ENCODE measurements at places on chromosomes 13 and 19.

GRCh38 chr13:29362849-29363604 lies 232.5 kb downstream of the SLC7A1 start:
- DNase-seq, result no peak

GRCh38 chr19:33290082-33290815 lies 12.1 kb downstream of the CEBPA start:
- no peak for DNase-seq

DNA sequence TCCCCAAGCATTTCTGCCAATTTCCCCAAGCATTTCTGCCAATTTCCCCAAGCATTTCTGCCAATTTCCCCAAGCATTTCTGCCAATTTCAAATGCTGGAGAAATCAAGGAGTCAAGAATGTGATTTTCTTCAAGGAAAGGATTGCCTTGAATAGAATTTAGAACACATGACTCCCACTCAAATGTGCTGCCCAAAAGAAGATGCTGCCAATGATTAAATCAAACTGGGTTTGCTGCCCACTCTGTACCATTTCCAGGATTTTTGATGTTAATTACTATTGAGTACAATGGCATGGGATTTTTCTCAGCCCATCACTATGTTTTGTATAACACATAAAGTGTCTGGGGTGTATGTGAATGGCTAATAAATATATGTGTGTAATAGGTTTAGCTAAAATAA lies 21.9 kb upstream of the ENOX1 start:
- DNase-seq, result no peak

- no peak for DNase-seq
These were observed 935 bp downstream of the LRP3 start for GRCh38 chr19:33194886-33195644.

DNA sequence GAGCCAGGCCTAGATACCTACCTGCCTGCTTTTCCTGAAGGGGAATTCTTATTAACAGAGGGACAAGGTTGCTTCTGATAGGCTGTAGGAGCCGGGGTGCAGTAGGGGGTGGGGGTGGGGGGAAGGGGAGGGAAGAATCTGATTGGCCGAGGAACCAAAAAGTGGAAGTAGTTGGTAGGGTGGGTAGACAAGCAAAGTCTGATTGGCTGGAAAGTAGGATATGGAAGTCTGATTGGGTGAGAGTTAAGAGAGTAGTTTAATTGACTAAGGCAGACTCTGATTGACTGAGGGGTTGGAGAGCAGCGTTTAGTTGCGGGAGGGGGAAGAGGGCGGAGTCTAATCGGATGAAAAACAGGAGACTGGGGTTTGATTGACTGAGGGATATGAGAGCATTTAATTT lies 9.4 kb upstream of the CYP4F22 start:
- no peak for DNase-seq

DNA sequence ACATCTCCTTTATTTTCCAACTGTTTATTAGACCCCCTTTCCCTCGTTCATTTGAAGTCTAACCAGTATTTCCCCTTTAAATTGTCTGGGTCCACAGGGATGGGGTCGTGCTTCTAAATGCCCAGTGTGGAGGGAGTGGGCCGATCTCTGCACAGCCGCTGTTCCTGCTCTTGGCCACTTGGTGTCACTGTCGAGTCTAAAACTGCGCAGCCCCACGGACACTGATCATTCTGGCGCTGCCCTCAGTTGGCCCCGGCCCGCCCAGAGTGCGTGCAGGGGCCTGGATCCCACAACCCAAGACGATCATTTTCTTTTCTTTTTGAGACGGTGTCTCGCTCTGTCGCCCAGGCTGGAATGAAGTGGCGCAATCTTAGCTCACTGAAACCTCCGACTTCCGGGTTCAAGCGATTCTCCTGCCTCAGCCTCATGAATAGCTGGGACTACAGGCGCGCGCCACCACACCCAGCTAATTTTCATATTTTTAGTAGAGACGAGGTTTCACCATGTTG lies 12.0 kb downstream of the WDR88 start:
- DNase-seq, result peak; percentile 42

DNA sequence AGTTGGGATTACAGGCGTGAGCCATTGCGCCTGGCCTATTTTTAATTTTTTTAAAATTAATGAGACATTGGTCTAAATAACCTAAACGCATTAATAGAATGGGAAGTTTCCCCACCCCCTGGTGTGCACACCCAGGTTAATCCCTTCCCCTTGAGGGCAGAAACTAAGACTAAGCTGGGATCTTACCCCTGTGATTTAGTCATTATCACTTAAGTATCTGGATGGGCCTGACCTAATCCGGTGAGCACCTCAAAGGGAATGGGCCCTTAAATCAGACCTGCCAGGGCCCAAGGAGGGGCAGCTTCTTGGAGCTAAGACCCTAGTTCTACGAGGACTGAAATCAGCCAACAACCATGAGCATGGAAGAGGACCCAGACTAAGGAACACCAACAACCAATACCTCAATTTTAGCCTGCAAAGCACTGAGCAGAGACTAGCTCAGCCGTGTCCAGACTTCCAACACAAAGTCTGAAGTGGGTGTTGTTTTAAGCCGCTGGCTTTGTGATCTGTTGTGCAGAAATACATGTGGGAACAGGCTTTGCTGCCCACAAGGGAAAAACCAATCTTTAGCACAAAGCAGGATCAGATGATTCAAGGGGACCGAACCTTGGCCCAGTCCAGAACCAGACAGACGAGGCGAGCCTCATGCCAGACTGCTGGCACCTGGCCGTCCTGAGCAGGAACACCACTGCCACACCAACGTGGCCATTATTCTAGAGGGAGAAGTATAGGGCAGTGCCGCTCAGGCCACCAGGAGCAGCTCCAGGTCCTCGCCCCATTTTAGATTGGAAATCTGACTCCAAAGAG lies 7.1 kb downstream of the UBE2S start:
- DNase-seq, result no peak

DNA sequence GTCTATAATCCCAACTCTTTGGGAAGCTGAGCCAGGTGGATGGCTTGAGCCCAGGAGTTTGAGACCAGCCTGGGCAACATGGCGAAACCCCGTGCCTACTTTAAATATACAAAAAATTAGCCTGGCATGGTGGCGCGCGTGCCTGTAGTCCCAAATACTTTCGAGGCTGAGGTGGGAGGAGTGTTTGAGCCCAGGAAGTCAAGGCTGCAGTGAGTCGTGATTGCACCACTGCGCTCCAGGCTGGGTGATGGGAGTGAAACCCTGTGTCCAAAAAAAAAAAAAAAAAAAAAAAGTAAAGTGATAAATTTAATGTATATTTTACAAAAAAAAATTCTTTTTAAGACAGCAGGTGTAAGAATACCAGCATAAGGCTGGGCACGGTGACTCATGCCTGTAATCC lies 17.6 kb downstream of the TMEM38A start:
- no peak for DNase-seq

DNA sequence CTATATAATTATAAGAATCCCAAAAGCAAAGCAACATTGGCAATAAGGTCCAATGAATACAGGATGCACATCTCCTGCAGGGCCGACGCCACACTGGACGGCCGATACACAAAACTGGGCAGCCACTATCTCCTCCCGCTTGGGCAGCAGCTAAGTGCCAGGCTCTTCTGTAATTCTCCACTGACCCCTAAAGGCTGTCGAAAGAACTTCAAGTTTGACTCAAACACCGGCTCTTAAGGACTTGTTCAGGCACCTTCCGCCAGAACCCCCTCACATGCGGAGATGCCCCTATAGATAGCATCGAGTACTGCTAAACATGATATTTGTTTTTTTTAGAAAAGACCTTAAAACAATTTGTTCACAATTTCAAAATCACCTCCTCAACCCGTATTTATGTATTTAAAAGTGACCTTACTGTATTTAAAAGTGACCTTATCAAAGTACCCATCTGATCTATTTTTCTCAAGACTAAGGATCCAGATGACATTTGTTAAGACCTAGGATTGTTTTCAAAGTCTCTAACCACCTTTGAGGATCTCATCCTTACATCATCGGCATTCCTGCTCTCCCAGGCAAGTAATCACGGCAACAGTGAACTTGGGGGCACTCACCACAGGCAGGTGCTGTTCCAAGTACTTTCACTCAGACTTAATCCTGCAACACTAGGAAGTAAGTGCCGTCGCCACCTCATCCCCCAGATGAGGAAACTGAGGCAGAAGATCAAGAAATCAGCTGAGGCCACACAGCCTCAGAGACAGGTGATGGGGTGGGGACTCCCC lies 77.8 kb downstream of the TUBGCP3 start:
- DNase-seq, result no peak

- DNase-seq, result no peak
These were observed 16.1 kb downstream of the NKPD1 start for GRCh38 chr19:45144431-45145269.

GRCh38 chr19:35856546-35857149 lies at the start of gene KIRREL2:
KIRREL2 (plus strand) TSS chr19:35856911; CDS start chr19:35857120, 209 bp downstream.
- DNase-seq, result no peak

DNA sequence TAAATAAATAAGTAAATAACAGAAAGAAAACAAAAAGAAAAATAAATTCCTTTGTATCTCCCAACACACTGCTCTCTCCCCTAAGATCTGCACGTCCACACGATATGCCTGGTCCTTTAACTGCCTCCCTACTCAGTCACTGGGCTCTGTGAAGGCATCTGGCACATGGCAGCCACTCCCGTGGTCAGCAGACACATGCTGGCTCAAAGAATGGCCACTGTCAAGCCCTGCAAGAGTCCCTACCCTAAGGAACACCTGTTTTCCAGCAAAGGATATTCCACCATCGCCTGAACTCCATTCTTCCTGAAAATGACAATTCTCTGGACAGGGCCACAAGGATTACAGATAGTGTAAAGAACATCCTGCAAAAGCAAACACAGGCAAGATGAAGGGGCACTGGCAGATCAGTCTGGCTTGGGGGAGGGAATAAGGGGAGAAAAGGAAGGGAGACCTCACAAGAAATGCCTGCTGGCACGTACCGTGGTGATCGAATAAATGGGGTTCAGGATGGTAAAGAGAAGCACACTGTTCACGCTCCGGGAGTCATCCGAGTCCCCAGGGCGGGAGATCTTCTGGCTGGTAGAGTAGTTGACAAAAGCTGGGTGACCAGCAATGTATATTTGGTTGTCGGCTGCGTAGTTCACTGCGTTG lies 4.3 kb downstream of the HNRNPL start:
- DNase-seq, result no peak

DNA sequence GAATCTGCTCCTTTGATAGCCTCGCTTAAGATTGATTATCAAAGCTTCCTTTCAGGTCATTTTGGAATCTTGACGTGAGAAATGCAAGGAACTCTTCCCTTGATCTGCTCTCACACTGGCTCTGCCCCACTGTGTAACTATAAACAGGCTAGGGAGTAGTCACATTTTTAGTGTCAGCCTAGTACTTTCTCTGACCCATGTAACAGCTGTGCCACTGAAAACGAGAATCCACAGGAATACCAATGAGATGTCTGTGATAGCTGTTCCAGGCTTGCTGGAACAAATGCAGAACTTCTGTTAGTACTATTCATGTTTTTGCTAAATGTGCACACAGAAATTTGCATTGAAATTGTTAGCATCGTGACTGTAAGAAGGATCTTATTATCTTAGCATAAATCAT lies 221.3 kb downstream of the MYO16 start:
- no peak for DNase-seq

GRCh38 chr19:29315556-29316190 lies 102.7 kb upstream of the UQCRFS1 start:
- DNase-seq, result no peak

- no peak for DNase-seq
These were observed 4.2 kb downstream of the SPINT2 start for GRCh38 chr19:38268539-38268938.

DNA sequence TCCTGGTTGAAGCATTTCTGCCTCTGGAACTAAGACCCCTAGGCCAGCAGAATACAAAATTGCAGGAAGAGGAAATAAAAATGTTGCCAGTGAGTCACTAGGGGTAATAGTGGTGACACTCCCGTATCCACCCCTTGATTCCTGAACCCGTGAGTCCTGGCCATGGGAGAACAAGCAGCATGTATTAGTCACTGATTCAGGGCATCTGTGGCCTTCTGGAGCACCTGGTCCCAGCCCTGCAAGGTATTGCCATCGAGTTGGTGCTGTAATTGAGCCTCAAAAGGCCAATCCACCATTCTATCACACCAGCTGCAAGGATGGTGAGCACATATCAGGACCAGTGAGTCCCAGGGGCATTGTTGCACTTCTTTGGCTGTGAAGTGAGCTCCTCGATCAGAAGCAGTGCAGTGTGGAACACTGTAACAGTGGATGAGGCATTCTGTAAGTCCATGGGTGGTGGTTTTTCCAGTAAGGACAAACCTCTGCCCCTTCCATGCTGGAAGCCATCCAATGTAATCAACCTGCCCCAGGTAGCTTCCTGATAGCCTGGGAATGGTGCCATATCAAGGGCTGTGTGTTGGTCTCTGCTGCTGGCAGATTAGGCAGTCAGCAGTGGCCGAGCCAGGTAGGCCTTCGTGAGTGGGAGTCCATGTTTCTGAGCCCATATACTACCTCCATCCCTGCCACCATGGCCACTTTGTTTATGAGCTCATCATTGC lies 39.6 kb downstream of the C1QTNF9 start:
- no peak for DNase-seq
